Left ventricle myocardium superior (tissue), 1 donor: ENCODE measurements at places on chromosomes 5 and 9.

GRCh38 chr9:4174546-4175175, 125.2 kb downstream of the GLIS3 start:
- DNase-seq: no peak

GRCh38 chr5:98363157-98363556, 410.3 kb upstream of the RGMB start:
- no peak for DNase-seq

DNA sequence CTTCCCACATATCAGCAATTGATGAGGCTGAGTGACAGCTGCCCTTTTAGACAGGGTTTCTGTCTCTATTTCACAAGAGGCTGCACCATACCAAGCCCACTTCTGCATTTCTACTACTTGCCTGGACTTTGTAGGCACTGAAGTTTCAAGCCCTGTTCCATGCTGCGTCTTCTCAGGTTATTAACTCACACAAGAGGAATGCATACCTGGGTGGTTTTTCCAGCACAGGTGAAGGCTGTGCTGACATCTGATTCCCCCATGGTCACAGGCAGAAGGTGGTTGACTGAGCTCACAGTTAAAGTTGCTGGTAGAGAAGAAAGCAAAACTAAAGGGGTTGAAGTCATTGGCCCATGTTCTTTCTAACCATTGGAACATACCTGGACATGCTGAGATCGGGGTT, 86.6 kb downstream of the MAMDC2 start:
- DNase-seq: no peak

DNA sequence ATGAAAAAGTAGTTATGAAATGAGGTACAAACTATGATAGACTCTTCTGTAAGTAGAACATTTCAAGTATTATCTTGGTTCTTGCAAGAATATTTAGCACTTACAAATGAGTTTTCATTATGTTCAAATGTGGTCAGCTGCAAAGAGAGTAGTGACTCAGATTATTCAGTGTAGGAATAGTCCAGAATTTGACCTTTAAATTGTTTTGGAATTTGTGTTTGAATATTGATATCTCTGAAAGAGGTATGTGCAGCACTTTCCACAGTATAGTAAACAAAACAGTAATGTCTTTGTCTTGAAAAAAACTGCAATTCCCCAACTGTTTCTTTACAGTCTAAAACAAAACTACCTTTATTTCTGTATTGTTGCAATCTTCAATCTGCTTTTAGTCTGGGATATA, 56.1 kb downstream of the WDR70 start:
- DNase-seq: no peak

- no peak for DNase-seq
Measured at GRCh38 chr9:4663956-4664355, 1.9 kb downstream of the PLPP6 start.

GRCh38 chr5:56595566-56595965, 219.8 kb upstream of the MAP3K1 start:
- no peak for DNase-seq

DNA sequence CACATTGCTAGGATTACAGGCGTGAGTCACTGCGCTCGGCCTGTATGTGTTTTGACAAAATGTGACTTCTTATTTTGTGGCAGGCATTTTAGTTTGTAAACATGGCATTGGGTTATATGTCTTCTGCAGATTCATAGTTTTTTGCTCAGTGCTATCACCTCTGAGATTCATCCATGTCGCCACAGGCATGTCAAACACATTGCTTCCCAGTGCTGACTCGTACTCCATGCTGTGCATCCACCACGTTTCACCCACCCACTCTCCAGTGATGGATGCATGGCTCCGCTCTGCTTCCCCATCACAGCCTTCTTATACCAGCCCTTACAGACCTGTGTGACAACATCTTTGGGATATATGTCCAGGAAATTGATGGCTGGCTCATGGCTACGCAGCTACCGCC, 158.8 kb downstream of the GAS1 start:
- DNase-seq: no peak

- DNase-seq: no peak
Measured at GRCh38 chr9:126652140-126652582, 38.4 kb downstream of the LMX1B start.

DNA sequence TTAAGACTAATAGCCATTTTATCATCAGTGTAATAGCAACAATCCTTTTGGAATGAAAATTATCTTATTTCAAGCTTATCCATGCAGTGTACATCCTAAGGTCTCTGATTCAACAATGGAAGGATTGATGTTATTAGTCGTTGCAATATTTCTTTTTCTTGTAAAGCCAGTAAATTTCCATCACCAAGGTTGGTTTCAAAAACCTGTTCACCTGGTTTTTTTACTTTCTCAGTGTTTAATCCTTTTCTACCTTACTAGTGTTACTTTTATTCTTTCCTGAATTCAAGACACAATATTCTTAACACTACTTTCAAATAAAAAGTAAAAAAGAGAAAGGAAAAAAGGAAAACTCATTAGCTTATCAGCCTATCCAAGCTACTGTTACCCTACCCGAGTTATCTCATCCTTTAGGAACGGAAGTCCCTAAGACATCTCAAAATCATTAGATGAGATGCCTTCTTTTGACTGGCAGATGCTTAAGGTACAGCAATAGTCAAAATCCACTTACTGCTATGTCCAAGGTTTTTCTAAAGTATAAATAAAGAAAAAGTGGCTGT, 5.4 kb downstream of the ZFR start:
- DNase-seq: no peak

DNA sequence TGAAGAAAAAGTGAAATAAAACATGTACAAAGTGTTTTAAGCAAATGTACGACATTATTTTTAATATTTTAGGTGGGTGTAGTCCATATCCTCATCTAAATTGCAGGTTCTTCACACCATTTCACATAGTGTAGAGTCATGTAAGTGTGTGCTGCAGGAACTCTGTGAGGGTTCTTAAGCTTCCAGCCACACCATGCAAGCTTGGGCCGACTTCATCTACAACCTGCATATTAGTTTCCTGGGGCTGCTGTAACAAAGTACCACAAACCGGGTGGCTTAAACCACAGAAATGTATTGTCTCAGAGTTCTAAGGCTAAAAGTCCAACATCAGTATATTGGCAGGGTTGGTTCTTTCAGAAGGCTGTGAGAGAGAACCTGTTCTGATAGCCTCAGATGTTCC, 10.2 kb downstream of the PAM start:
- no peak for DNase-seq

GRCh38 chr5:174951151-174951780, 226.9 kb downstream of the MSX2 start:
- peak; percentile 35 for DNase-seq

- no peak for DNase-seq
Measured at GRCh38 chr9:6490863-6491262, 77.9 kb downstream of the UHRF2 start.

GRCh38 chr9:22446950-22447617, 460 bp downstream of the DMRTA1 start:
- peak; percentile 80 for DNase-seq

- DNase-seq: no peak
Measured at GRCh38 chr9:114941376-114941775, 11.0 kb upstream of the TNFSF8 start.

DNA sequence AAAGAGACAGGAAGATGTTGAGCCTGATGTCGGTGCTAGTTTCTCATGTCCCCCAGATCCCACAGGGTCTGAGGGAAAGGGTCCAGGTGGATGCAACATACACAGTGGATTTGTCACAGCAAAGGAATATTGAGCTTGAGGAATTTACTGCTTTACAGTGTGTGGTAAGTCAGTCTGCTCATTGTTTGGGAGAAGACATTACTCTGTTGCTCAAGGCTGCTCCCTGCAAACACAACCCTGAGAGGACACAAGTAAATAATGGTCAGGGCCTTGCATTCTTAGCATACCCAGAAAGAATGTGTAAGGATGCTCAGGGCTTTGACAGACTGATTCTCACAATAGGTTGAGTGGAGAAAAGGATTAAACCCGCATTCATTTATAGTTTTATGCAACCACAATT, 7.3 kb upstream of the MAN2A1 start:
- no peak for DNase-seq

- no peak for DNase-seq
Measured at GRCh38 chr9:112615584-112616266, 102.2 kb downstream of the INIP start.

DNA sequence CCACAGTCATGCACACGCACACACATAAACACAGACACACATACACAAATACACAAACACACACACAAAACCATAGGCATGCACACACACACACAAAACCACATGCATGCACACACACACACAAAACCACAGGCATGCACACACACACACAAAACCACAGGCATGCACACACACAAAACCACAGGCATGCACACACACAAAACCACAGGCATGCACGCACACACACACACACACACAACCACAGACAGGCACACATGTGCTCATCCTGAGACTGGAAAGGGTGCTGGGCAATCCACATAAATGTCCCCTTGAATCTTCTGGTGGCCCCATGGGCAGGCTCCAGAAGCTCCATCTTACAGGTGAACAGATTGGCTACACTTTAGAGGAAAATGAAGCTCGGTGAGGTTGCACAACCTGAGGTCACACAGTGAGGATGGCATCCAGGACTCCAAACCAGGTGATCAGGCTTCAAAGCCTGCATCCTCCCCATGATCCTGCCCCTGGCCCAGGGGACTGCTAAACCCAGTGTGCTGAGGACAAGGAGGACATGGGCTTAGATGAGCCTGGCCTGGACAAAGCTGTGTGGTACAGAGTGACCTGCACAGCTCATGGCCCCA, 144.8 kb downstream of the GADD45G start:
- DNase-seq: no peak

DNA sequence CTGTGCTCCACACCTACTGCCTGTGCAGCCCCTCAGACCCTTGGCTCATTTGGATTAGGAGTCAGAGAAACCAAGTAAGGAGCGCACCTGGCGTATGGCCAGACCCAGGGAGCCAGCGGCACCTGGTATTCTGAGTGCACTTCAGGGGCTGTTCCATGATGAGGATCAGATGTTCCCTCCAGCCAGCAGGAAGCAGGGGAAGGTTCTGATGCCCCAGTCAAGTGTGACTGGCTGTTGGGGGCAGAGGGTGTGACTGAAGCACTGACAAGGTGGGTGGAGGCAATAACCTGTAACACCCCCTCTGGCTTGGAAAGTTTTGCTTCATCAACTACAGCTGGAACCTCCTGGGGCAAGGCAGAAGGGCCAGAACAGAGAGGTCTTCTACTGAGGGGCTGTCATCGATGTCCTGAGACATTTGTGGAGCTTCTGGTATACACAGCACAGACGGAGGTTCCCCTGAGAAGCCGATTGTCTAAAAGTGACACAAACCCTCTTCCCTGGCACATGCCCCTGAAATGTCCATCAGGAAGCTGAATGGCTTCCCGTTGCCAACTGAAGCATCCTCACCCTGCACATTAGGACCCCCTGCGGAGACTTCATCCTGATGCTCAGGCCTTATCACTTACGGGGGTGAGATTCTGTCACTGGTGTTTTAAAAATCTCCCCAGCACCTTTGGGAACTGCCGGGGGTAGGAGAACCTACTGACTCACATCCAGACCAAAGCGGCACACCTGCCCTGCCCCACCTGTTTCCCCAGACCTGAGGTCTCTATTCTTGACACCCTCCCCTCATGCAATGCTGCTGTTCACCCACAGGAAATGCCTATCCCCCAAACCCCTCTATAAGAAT, 21.1 kb downstream of the TRAF1 start:
- no peak for DNase-seq

- DNase-seq: no peak
Measured at GRCh38 chr5:95670568-95670967, 12.2 kb downstream of the SPATA9 start.

DNA sequence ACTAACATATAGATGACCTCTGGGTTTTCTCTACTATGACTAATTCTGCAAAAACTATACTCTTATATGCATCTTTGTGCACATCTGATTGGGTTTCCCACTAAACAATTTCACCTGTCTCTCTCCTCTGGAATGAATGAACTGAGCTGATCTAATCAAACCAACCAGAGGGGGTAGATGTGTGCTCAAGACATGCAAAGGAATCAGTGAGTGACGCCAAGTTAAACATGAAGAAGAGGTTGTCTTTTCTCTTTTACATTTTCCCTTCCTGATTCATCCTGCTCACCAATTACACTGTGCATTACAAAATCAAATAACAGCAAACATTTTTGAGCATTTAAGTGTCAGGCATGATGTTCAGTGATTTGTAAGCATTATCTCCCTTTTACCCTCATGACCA, 29.6 kb upstream of the GRXCR2 start:
- no peak for DNase-seq

DNA sequence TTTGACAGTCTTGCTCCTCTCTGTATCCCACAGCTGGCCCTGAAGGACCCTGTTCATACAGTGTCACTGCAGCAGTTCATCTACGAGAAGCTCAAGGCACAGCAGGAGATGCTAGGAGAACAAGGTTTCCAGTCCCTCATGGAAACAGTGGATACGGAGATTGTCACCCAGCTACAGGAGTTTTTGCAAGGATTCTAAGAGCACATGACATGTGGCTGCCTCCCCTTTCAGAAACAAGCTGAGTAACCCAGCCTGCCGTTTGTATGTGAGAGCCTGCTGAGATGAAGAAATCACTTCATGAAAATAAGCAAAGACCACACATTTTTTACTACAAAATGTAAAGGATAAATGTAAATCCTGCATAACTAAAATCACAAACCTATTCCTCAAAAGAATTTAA, 48.5 kb downstream of the LRRC70 start:
- DNase-seq: no peak

DNA sequence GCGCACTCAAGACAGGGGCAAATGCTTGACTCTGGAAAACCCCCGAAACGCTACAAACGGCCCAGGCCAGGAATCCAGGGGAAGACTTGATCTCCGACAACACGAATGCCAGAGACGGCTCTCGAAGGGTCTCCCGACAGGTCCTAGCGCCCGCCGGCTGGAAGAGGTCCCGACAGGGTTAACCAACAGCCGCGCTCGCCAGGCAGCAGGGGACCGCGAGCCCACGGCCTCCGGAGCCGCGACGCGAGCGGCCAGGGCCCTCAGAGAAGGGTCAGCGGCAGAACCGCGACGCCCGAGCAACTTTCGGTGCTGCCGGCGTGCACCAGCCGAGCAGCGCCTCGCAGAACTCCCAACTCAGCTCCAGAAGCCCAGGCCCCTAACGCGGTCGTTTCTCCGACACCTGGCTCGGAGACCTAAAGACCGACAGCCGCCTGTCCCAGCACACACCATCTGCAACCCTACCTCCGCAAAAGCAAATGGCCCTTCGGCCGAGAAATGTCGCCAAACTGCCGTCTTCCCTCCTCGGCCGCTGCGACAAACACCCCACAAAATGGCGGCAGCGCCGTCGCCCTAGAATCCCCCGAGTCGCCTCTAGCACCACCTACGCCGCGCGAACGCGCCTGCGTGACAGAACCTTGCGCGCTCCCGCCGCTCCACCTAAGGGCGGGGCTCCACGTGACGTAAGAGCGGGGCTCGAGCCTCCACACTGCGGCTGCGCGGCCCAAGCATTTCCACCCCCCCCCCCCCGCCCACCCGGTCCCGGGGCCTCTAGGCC, at the start of gene CLK4:
Gene CLK4 (minus strand): TSS at position 567 of the 775 bp plus-strand sequence. CDS start 3,634 bp downstream, outside the sequence.
- peak; percentile 99 for DNase-seq

GRCh38 chr9:116860509-116861120, 173.5 kb downstream of the TRIM32 start:
- DNase-seq: peak; percentile 69

DNA sequence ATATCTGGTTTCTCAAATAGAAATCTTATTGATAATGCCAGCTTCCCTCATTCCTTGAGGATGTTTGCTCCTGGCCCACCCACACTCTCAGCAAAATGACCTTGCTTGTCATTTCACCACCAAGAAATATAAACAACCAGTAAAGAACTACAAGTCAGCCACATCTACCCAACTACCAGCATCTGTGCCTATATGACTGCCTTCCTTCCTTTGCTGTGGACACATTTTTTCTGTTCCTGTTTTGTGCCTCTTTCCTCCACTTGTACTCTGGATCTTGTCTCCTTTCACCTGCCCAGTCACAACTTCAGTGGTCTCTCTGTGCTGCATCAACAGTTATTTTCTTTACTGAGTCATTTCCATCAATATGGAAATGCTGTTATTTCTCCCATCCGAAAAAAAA, 20.3 kb downstream of the KIF2A start:
- no peak for DNase-seq
